ENCODE measurements at places on chromosomes 1 and 21.

DNA sequence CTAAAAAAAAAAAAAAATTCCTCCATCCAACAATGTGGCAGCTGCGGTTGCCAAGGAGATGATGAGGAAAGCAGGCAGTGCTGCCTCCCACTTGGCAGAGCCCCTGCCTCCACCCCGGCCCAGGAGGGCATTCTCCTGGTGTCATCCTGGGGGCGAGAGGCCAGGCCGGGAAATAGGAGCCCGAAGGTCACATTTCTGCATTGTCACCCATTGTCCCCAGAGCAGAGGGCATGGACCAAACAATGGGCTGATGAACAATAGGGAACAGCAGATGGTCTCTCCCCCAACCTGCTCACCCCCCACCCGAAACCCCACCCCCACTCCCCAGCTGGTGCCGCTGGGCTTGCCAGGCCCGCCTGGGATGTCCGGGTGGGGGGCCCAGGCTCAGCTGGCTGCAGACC lies 37.3 kb downstream of the CAMK2N1 start:
- DNase-seq, result no peak

GRCh38 chr1:45623972-45624371 lies at the start of gene CCDC17:
Gene CCDC17, minus strand, starts transcription at chr1:45624054. Its CDS starts 145 bp downstream, at chr1:45623909.
- DNase-seq, result peak; percentile 56

- DNase-seq, result no peak
Observed at GRCh38 chr21:32248571-32249461, 30.0 kb downstream of the MIS18A start.

- DNase-seq, result no peak
Observed at GRCh38 chr21:43208561-43209332, 39.9 kb downstream of the CRYAA start.

DNA sequence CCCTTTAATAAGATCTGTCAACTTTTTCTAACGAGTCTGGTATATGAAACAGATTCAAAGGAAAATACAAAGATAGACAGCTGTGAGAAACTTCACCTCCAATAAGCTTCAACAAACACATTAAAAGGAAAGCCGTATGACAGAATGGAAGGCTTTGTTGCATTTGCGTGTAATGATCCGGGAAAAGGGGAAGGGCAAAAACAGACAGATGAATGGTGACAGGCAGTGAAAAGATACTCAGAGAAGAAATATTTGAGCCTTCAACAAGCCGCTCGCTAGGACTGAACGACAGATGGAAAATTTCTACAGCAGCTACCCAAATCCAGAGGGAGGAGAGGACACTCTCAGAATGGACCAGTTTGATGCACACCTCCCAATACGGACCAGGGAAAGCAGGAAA lies 14.9 kb downstream of the COPA start:
- DNase-seq, result no peak

- peak; percentile 91 for DNase-seq
Observed at GRCh38 chr1:56578963-56579875, at the start of gene PLPP3. Gene PLPP3, minus strand, starts transcription at chr1:56579563. Its CDS starts 547 bp downstream, at chr1:56579016.

DNA sequence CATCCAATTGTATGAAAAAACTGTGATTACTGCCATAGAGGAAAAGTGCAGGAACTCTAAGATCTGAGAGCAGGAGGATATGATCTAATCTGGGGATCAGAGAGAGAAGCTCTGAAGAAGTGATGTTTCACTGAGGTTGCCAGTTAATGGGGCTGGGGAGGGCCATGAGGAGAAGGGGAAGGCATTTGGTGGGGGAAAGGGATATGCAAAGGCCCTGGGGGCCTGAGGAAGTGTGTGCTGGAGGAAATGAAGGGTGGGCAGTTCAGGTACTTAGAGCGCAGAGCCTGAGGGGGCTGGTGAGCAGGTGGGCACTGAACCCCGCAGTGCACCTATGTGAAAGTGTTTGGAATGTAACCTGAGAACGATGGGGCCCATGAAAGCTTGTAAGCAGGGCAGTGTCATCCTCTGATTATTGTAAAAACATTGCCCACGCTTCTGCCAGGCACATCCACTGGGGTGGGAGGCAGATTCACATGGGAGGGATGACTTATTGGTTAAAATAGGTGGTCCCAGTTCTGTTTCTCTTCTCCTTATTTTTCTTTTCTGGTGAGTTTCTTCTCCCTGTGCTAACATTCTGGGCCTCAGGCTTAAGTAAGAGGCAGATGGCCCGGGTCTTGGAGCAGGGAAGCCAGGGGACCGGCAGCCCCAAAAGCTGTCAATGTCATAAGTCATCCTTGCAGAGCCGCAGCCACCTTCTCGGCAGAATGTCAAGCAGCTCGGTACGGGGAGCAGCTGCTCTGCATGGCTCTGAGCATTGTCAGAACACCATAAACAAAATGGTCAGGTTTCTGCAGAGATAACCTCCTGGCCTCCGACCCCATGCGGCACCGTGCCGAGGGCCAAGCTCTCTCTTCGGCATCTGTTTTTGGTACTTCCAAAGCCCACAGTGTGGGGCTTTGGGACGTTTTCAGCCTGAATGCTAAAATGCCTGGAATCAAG lies 492.0 kb upstream of the VAMP3 start:
- no peak for DNase-seq

- DNase-seq, result no peak
Observed at GRCh38 chr1:38696371-38696770, 163.2 kb downstream of the RRAGC start.

DNA sequence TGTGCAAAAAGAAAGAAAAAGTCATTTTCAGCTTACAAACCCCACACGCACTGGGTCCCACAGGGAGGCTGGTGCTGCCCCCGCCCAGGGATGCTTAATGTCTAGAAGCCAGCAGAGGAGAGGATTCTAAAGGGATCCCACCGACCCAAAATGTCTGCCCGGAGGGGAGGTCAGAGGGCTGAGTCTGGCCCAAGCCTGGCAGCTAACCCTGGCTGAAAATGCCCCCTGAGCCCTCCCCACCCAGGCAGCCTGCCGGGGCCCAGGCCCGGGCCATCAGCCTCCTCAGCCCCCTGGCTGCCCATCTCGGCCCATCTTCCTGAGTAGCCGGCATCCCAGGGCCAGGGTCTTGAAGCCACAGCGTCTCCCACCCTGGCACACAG lies 33.5 kb downstream of the ACOT7 start:
- no peak for DNase-seq

DNA sequence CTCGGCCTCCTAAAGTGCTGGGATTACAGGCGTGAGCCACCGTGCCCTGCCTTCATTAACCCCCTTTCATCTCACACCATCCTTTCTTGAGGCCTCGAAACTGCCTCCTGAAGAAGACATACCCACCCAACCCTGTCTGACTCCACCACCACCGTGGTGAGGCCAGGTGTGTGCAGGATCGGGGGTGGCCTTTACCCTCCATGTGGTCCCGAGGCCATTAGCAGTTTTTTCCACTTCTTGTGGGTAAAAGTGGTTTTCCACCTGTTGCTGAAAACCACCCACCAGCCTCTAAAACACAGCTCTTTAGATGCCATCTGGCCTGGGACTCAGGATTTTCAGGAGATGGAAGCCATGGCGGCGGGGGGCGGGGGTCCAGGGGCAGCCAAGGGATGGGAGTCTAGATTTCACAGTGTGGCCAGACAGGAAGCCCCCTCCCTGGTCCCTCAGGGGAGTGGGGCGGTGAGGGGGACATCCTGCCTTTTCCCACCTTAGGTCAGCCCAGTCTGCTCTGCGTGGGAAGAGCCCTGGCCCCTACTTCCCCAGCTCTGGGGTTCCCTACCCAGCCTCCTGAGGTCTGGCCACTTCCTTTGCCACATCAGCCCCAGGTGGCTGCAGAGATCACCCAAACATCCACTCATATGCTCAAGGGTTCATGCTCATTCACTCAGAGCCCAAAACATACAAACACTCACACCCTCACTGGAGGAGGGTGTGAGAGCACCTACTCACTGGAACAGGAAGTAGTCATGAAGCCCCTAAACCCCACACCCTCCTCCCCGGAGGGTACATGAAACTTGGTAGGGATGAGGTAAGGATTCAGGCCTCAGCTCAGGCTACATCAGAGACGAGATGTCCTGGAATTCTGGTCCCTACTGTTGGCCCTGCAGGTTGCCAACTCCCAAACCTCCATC lies 2.3 kb downstream of the FGR start:
- DNase-seq, result no peak

- no peak for DNase-seq
Observed at GRCh38 chr1:143698016-143698415, 273.8 kb downstream of the FAM72C start.
